ENCODE measurements at places on chromosomes 5 and 9.

DNA sequence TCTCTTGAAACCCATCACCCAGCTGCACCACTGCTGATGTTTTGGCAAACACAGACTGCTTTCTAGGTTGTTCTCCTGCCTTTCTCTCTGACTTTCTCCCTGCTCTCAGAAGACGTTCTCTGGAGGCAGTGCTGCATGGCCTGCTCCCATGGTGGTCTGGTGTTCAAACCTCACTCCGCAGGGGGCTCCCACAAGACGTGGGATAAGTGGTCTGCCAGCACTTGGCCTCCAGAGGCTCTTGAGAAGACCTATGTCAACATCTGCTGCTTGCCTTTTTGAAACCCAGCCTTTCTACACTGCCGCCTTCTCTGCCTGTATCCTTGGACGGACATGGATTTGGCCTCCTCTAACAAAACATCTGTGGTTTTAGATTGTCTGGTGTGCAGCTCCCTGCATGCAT lies 16.6 kb downstream of the USP20 start:
- peaks cover 28% of the 10 kb centered on the region for H3K36me3 ChIP-seq
- H3K4me1 ChIP-seq: peaks cover 2% of the 10 kb centered on the region
- no peak for DNase-seq
- H3K4me3 ChIP-seq: no peak overlapping the region
- no peak overlapping the region for H3K27ac ChIP-seq
- no peaks in the 10 kb centered on the region for H3K27me3 ChIP-seq

DNA sequence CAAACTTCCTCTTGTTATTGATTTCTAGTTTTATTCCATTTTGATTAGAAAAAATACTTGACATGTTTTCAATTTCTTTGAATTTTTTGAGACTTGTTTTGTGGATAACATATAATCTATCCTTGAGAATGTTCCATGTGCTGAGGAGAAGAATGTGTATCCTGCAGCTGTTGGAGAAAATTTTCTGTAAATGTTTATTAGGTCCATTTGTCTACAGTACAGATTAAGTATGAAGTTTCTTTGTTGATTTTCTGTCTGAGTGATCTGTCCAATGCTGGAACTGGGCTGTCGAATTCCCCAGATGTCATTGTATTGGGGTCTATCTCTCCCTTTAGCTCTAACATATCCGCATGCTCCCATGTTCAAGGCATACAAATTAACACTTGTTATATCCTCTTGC lies 251.2 kb downstream of the CSNK1G3 start:
- no peaks in the 10 kb centered on the region for H3K4me1 ChIP-seq
- H3K4me3 ChIP-seq: no peak overlapping the region
- H3K36me3 ChIP-seq: no peaks in the 10 kb centered on the region
- no peak overlapping the region for H3K27ac ChIP-seq
- no peak for DNase-seq
- H3K27me3 ChIP-seq: no peaks in the 10 kb centered on the region

- H3K4me1 ChIP-seq: no peaks in the 10 kb centered on the region
- H3K36me3 ChIP-seq: no peaks in the 10 kb centered on the region
- no peak overlapping the region for H3K4me3 ChIP-seq
- H3K27ac ChIP-seq: no peak overlapping the region
- DNase-seq: no peak
These were observed 16.7 kb downstream of the TGFBR1 start for GRCh38 chr9:99121604-99122003.

- H3K4me1 ChIP-seq: no peaks in the 10 kb centered on the region
- H3K4me3 ChIP-seq: no peak overlapping the region
- no peak for DNase-seq
- no peak overlapping the region for H3K27ac ChIP-seq
- no peaks in the 10 kb centered on the region for H3K36me3 ChIP-seq
- H3K27me3 ChIP-seq: peaks cover 3% of the 10 kb centered on the region
These were observed 35.5 kb downstream of the PIP5K1B start for GRCh38 chr9:68740561-68740960.

GRCh38 chr5:23579566-23579965 lies 72.2 kb downstream of the PRDM9 start:
- no peaks in the 10 kb centered on the region for H3K27me3 ChIP-seq
- H3K36me3 ChIP-seq: no peaks in the 10 kb centered on the region
- no peak for DNase-seq
- no peak overlapping the region for H3K4me3 ChIP-seq

GRCh38 chr5:108214857-108215256 lies 167.0 kb downstream of the FBXL17 start:
- no peaks in the 10 kb centered on the region for H3K36me3 ChIP-seq
- H3K27me3 ChIP-seq: no peaks in the 10 kb centered on the region
- H3K27ac ChIP-seq: no peak overlapping the region
- no peak overlapping the region for H3K4me3 ChIP-seq

GRCh38 chr5:115377468-115378217 lies 81.2 kb upstream of the CCDC112 start:
- H3K4me3 ChIP-seq: no peak overlapping the region
- H3K36me3 ChIP-seq: no peaks in the 10 kb centered on the region
- peak; percentile 51 for DNase-seq

GRCh38 chr9:93491593-93492232 lies 38.3 kb upstream of the FAM120AOS start:
- no peak overlapping the region for H3K4me3 ChIP-seq
- H3K27ac ChIP-seq: no peak overlapping the region
- peaks cover 10% of the 10 kb centered on the region for H3K36me3 ChIP-seq
- no peak for DNase-seq
- peaks cover 12% of the 10 kb centered on the region for H3K4me1 ChIP-seq
- H3K27me3 ChIP-seq: no peaks in the 10 kb centered on the region

GRCh38 chr5:56023296-56023695 lies 28.5 kb upstream of the IL6ST start:
- H3K36me3 ChIP-seq: no peaks in the 10 kb centered on the region
- no peaks in the 10 kb centered on the region for H3K27me3 ChIP-seq
- no peak overlapping the region for H3K4me3 ChIP-seq
- no peak overlapping the region for H3K27ac ChIP-seq

DNA sequence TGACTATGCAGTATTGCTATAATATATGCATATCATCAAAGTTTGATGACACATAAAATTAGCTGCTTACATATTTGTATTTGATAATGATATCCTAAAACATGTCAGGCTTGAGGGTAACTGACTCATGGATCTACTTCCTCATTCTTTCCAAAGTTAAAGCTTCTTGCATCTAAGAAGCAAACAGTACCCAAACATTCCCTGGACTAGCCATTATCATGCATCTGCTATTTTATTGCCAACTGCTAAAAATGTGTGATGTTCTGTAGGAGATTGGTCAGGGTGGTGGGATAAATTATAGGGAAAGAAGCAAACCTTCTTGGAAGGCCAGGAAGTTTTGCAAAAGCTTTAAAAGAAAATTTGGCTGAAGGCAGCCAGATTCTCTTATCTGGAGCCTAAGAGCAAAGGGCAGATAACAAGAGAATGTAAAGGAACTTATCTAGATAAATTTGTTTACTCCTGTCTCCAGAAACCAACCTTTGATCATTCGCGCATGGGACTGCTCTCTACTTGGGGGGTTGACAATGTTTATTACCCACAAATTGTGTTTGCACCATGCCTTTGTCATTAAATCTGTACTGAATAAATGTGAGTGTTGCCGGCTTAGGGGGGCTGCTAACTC lies 604.1 kb upstream of the TLE4 start:
- no peaks in the 10 kb centered on the region for H3K36me3 ChIP-seq
- no peak overlapping the region for H3K27ac ChIP-seq
- no peaks in the 10 kb centered on the region for H3K4me1 ChIP-seq
- no peak overlapping the region for H3K4me3 ChIP-seq
- no peak for DNase-seq
- H3K27me3 ChIP-seq: no peaks in the 10 kb centered on the region

DNA sequence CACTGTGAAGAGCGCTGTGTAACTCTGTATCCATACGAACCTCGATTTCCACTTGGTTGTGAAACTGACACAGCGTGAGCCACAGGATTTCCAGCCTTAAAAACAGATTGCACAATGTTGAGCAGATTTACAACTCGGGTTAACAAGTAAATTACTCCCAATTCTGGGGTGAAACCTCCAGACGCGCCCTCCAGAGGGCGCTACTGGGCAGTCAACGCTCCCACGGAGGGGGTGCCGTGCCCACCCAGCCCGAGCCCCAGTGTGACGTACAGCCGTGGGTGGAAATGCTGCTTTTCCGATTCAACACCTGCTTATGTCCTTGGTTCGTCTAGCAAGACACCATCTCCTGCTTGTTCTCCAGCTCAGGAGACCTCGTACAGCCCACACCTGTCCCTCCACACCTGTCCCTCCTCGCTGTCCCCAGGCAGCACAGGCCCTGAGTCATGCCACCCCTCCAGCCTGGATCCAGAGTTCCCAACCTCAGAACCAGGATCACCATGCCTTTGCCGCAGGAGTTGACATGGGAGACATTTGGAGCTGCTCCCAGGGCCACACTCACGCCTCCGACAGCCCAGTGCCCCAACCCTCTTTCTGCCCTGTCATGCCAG lies 34.4 kb upstream of the SLC6A3 start:
- no peak overlapping the region for H3K27ac ChIP-seq
- H3K4me3 ChIP-seq: no peak overlapping the region
- H3K27me3 ChIP-seq: no peaks in the 10 kb centered on the region
- peak; percentile 27 for DNase-seq

- H3K4me1 ChIP-seq: peaks cover 17% of the 10 kb centered on the region
- H3K36me3 ChIP-seq: no peaks in the 10 kb centered on the region
- H3K27me3 ChIP-seq: no peaks in the 10 kb centered on the region
- DNase-seq: no peak
- no peak overlapping the region for H3K4me3 ChIP-seq
- H3K27ac ChIP-seq: no peak overlapping the region
These were observed 101.9 kb downstream of the MACIR start for GRCh38 chr5:103360475-103360874.

GRCh38 chr5:17118631-17119030 lies 98.8 kb upstream of the BASP1 start:
- no peaks in the 10 kb centered on the region for H3K36me3 ChIP-seq
- peak overlapping the region; percentile 85 for H3K27ac ChIP-seq
- H3K4me3 ChIP-seq: no peak overlapping the region
- H3K4me1 ChIP-seq: peaks cover 32% of the 10 kb centered on the region
- DNase-seq: peak; percentile 99
- no peaks in the 10 kb centered on the region for H3K27me3 ChIP-seq

DNA sequence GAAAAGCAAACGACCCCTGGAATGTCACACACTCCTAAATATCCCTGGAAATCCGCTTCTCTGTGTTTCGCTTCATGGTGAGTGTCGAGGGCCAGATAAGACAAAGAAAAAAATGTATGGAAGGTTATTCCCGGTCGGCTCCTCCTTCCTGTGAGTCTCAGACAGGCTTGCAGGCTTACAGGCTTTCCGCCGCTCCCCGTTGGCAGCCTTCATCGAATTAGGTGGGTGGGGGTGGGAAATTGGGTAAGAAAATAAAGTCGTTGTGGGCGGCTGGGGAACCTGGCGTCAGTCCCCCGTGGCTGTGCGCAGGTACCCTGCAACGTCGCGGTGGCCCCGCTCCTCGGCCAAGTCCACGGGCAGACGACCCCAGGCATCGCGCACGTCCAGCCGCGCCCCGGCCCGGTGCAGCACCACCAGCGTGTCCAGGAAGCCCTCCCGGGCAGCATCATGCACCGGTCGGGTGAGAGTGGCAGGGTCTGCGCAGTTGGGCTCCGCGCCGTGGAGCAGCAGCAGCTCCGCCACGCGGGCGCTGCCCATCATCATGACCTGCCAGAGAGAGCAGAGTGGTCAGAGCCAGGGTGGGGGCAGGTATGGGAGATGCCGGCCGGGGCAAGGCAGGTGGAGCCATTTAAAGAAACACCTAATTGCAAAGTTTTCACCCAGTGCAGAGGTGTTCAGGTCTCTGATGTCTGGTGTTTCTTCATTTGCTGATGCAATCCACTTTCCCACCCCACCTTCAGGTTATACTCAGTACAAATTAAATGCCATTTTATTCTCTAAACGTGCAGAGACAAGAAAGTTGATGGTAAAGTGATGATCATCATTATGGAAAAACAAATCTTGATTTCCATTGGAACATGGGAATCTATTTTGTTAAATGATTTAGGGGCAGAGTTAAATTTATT lies 3.2 kb downstream of the CDKN2B start:
- no peaks in the 10 kb centered on the region for H3K36me3 ChIP-seq
- peaks cover 16% of the 10 kb centered on the region for H3K4me1 ChIP-seq
- H3K27me3 ChIP-seq: peaks cover 58% of the 10 kb centered on the region

DNA sequence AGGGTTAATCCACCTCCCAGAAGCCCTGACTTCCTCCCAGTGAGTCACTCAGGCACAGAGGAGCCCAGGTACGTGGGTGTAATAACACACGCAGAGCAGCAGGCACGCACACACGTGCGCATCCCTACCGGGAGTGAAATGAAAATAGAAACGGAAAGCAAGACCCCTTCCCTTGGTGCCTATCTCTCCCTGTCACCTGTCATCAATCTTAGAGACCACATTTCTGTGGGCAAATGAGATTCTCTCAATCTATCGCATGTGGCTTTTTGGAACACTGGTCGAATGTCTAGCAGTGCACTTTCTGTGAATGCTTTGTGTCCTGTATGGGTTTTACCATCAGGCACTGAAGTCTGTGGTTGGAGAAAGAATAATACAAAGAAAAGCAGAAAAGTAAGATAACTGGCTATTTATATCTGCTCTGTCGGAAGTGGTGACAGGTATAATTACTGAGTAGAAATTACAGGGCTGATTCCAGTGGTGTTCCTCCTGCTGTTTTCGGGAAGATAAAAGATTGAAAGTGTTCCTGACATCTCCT lies 137.7 kb upstream of the GRIA1 start:
- H3K27me3 ChIP-seq: no peaks in the 10 kb centered on the region
- no peaks in the 10 kb centered on the region for H3K36me3 ChIP-seq
- no peaks in the 10 kb centered on the region for H3K4me1 ChIP-seq
- DNase-seq: no peak
- no peak overlapping the region for H3K27ac ChIP-seq
- no peak overlapping the region for H3K4me3 ChIP-seq

GRCh38 chr9:2631263-2631662 lies 9.7 kb downstream of the VLDLR start:
- no peak overlapping the region for H3K27ac ChIP-seq
- no peak for DNase-seq
- no peak overlapping the region for H3K4me3 ChIP-seq
- H3K36me3 ChIP-seq: no peaks in the 10 kb centered on the region
- no peaks in the 10 kb centered on the region for H3K4me1 ChIP-seq

- no peak overlapping the region for H3K4me3 ChIP-seq
- H3K4me1 ChIP-seq: no peaks in the 10 kb centered on the region
- DNase-seq: no peak
- no peaks in the 10 kb centered on the region for H3K36me3 ChIP-seq
These were observed 30.9 kb upstream of the PPP2R2B start for GRCh38 chr5:146909255-146910068.

GRCh38 chr5:154410786-154411185 lies 35.0 kb upstream of the SAP30L start:
- no peak overlapping the region for H3K4me3 ChIP-seq
- H3K27ac ChIP-seq: no peak overlapping the region
- DNase-seq: no peak
- no peaks in the 10 kb centered on the region for H3K4me1 ChIP-seq

- H3K27ac ChIP-seq: no peak overlapping the region
- H3K4me3 ChIP-seq: peak overlapping the region; percentile 32
- H3K27me3 ChIP-seq: peaks cover 2% of the 10 kb centered on the region
- no peak for DNase-seq
- H3K4me1 ChIP-seq: peaks cover 5% of the 10 kb centered on the region
These were observed 602 bp downstream of the CCNI2 start for GRCh38 chr5:132747616-132748440.

DNA sequence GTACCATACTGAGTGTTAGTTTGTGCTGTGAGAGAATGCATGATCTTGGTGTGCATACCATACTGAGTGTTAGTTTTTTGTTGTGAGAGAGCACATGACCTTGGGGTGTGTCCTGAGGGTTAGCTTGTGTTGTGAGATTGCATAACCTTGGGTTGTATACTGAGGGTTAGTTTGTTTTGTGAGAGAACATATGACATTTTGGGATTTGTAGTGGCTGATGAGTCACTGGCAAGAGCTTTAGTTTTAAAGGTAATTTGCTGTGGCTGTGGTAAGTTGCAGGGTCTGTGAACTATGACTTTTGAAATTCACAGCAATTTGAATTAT lies 1068.3 kb upstream of the EDIL3 start:
- no peak for DNase-seq
- H3K27ac ChIP-seq: no peak overlapping the region
- H3K4me1 ChIP-seq: no peaks in the 10 kb centered on the region
- no peaks in the 10 kb centered on the region for H3K36me3 ChIP-seq
